ENCODE measurements at places on chromosomes 7 and 10.

GRCh38 chr10:79904671-79905321, 44.1 kb downstream of the SFTPD start:
- DNase-seq: no peak

DNA sequence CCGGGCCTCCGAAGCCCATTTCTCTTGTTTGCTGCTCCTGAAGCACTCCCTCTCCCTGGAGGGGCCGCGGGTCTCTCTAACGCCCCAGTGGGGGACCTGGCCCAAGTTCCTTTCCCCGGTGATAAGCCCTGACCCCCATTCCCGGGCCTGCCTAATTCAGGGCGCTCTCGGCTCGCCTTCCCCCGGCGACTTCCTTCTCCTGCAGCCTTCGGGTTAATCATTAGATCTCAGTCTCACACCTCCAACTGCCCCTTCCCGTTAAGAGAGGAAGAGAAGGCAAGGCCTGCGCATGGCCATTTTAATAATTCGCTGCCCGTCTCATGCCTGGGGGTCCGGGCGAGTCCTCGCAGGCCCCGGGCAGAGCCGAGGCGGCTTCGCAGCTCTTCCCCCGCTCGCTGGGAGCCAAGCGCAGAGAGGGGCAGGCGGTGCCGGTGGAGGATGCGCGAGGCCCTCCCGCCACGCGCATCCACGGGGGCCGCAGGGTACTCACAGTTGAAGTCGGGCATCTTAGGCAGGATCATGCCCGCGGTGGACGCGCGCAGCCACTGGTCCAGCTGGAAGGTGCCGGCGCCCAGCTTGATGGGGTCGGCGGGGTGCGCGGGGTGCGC, 1.2 kb downstream of the MNX1 start:
- DNase-seq: peak; percentile 91

DNA sequence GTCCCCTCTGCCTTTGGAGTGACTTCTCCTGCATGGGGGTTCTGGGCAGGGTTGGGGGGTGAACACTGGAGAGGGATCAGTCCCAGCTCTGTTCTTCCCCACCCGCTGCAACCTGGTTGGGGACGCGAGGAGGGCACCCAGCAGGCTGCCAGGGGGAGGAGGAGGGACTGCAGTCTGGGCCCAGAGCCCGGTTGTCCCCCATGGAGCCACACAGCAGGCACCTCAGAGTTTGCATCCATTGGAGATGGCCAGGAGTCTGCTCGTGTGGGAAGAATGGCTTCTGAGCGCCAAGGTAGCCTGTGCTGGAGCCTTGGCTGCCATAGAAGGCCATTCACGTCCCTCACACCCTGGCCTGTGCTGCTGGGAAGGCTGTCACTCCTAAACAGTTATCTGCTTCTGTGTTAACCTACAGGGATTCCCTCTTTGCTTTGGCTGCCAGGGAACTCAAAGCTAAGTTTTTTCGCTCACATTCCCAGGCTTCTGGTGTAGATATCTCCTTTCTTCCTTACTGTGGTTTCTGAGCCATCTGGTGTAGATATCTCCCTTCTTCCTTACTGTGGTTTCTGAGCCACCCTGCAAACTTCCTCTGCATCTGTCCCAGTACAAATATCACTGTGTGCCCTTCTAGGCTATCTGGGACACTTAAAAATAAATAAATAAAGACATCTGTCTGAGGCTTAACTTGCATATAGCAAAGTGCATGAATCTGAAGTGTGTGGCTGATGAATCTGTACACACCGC, 133.7 kb downstream of the LHPP start:
- DNase-seq: no peak

DNA sequence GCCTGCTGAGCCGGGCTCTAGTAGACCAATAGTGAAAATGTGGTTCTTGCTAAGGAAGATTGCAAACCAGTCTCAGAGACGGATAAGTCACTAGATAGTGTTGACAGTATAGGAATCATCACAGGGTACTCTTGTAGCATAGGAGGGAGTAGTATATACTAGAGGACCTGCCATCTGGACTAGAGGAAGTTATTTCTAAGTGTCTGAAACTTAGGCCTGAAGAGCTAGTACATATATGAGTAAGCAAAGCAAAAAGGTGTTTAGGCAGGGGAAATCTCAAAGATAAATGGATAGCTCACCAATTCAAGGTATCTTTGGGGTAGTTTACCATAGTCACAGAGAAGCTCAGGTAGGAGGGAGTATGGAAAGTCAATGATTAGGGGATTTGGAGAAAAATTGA, 428.1 kb downstream of the CNTNAP2 start:
- no peak for DNase-seq

GRCh38 chr7:66707825-66708224, 32.7 kb upstream of the RABGEF1 start:
- DNase-seq: no peak

- no peak for DNase-seq
These were observed 580.5 kb downstream of the INHBA start for GRCh38 chr7:41122256-41122987.

DNA sequence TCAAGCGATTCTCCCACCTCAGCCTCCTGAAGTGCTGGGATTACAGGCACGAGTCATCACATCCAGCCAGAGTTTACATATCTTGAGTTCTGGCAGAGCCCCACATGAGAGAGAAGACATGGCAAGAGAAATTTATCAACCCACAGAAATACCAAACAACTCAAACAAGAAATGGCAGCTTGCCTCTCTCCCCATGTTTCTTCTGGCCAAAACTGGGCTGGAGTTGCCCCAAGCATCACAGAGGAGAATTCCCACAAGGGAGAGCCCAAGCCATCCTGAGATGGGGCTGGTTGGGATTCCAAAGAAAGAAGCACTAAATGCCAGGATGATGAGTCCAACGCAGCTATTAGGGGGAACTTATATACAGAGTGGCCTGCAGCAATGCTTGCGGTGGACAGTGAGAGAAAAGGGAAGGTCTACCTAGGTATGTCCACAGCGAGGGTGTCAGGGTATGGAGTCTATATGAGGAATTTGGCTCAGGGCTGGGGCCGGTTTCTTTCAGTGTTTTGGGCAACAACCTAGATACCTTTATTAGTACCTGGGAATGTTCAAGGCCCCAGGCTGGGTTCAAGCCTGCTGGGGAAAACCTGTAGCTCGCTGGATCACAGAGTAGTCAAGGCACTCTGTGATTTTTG, 14.5 kb upstream of the PAX4 start:
- DNase-seq: no peak

DNA sequence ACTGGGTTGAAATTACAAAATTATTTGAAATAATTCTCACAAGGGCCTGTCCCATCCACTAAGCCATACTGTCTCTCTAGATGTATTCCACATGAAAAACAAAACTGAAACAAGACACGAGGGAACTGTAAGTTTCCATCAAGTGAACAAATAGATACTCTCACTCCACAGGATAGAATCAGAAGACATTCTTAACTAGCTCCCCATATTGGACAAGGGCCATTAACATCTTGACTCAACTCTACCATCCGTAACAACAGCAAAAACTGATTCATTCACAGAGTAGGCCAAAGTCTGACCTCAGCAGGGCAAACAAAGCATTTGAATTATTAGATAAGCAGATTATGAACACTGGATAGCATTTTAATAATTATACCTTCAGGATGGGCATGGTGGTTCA, 29.1 kb downstream of the UBE2H start:
- no peak for DNase-seq

DNA sequence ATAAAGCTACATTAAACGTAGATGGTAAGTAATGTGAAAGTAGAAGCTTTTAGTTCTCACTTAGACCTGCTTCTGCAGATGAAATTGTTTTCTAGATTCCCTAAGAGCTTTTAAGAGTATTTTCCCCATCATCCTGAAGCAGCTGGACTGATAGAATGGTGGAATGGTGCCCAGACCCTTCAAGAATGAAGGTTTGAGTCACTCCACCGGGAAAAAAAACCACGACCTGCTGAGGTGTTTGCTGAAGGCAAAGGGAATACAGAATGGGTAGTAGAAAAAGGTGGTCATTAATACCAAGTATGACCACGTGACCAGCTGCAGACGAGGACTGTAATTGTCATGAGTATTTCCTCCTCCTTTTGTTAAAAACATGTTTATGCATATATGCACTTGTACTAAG, 79.2 kb upstream of the PTPRZ1 start:
- DNase-seq: no peak

DNA sequence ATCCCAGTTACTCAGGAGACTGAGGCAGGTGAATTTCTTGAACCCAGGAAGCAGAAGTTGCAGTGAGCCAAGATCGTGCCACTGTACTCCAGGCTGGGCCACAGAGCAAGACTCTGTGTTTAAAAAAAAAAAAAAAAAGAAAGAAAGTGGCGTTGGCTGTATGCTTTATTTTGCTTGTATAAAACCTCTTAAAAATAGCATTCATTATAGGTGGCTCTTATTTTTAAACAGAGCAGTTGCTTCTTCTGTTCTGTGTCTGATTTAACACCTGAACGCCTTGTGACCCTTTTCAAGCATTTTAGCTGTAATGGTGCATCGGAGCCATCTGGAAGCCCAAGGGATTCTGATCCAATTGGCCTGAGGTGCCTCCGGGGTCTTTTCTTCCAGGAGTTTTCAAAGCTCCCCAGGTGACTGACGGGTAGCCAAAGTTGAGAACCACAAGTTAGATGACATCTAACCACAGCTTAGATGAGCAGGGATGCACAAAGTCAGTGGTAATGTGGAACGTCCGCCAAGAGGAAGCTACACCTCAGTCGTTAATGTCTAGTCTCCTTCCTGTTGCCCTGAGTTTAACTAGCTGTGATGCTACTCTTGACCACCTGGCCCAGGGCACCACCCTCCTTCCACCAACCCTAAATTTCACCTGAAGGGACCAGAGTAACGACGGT, 274.6 kb upstream of the KLF6 start:
- no peak for DNase-seq

- no peak for DNase-seq
These were observed 558.9 kb downstream of the SH2D4B start for GRCh38 chr10:81096558-81096957.

All from HuH-7.5 (cell line).